Glutamatergic neuron (in vitro differentiated cells): ENCODE measurements at places on chromosomes 7 and 10. TPM values are rescaled to one million over a fixed set of nuclear protein-coding genes. Genes with fewer than 3 reads are reported as not detected.

GRCh38 chr7:108037140-108037539 is 34.2 kb upstream of the LAMB1 start:
- H3K4me1 ChIP-seq, result peaks cover 16% of the 10 kb centered on the region
- no peak for DNase-seq
- H3K36me3 ChIP-seq, result no peaks in the 10 kb centered on the region

Gene TUBAL3
- not detected for total RNA-seq

DNA sequence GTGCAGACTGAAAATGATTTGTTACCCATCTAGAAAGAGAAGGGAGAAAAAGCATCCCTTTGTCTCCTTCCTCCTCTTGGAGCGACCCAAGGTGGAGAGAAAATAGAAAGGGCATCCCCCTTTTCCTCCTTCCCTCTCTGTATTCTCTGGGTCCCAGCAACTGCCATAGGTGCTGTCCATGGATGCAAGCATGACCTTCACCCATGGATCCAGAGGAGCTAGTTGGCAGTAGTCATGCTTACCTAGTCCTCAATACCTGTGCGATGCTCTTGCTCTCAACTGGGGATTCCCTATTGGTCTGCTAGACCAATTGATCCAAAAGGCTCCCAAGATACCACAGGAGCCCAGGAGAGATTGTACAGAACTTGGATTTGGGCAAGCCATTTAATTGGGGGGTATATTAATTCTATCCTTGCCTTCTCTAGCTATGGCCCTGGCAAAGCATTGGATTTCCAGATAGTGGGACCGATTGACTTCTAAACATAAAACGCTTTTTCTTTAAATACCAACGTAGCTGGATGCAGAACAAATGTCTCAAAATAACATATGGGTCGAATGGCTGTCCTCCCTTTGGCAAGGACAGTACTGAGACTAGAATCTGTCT is 547.8 kb upstream of the IGFBP3 start:
- no peak overlapping the region for H3K27ac ChIP-seq
- no peak for DNase-seq
- no peak overlapping the region for H3K4me3 ChIP-seq
- no peaks in the 10 kb centered on the region for H3K4me1 ChIP-seq
- H3K27me3 ChIP-seq, result no peaks in the 10 kb centered on the region

DNA sequence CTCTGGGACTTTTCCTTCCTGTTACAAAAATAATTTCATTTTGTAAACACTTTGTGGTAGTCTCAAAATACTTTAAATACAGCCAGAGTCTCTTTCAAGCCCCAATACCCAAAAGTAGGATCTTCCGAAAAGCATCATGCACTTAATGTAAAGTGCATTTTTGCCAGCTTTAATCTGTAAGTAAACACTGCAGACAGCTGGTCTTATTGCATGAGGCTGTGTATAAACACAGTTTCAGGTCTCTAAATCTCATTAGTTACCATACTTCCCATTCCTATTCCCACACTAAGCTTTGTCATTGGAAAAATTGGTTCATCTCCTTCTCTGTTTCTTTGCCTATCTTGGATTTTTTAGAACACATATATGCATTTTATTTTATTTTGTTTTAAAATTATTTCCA is 87.6 kb upstream of the GNAI1 start:
- no peak for DNase-seq
- H3K27ac ChIP-seq, result no peak overlapping the region
- H3K36me3 ChIP-seq, result peaks cover 9% of the 10 kb centered on the region
- no peaks in the 10 kb centered on the region for H3K4me1 ChIP-seq
- no peak overlapping the region for H3K4me3 ChIP-seq
- no peaks in the 10 kb centered on the region for H3K27me3 ChIP-seq

DNA sequence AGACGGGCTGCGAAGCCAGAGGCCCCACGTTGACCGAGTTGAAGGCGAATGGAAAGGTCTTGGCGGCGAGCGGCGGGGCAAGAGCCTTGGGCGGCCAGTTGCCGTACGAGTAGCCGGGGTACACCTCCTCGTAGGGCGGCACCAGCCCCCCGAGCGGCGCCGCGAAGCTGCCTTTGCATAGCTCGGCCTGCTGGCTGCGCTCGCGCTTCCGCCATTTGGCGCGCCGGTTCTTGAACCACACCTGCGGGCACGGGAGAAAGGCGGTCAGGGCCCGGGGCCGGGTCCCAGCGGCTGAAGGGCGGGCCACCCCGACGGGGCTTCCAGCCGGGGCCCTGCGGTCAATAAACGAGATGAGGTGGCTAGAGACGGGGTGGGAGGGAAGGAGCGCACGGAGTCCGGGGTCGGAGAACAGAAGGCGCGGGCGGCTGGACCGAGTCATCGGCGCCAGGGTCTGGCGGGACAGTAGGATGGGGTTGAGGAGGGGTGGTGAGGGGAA is 4.8 kb downstream of the ELOVL3 start:
- H3K27ac ChIP-seq, result no peak overlapping the region
- peak; percentile 61 for DNase-seq
- peak overlapping the region; percentile 52 for H3K4me3 ChIP-seq
- peaks cover 5% of the 10 kb centered on the region for H3K4me1 ChIP-seq
- peaks cover 6% of the 10 kb centered on the region for H3K36me3 ChIP-seq

Gene CALHM3
- total RNA-seq, result not detected

DNA sequence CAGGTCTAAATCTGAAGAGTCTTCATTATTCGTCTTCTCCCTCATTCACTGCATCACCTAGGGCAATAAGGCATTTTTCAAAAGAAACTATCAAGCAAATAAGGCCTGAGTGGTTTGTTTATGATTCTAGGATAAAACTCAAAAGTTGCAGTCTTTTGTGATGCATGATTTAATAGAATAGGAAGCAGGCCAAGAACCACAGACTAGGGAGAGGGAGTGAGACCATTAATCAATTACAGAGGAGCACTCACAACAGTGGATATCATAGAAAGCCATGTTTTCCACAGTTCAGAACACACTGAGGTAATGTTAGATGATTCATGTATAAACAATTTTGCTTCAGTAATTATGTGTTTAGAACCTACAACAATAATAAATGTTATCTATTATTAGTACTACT is 87.8 kb upstream of the LRRTM3 start:
- peaks cover 7% of the 10 kb centered on the region for H3K4me1 ChIP-seq
- DNase-seq, result no peak
- no peaks in the 10 kb centered on the region for H3K36me3 ChIP-seq
- no peak overlapping the region for H3K4me3 ChIP-seq
- no peaks in the 10 kb centered on the region for H3K27me3 ChIP-seq

- no peak overlapping the region for H3K27ac ChIP-seq
- no peak for DNase-seq
- H3K36me3 ChIP-seq, result no peaks in the 10 kb centered on the region
- H3K4me1 ChIP-seq, result no peaks in the 10 kb centered on the region
- no peak overlapping the region for H3K4me3 ChIP-seq
Measured at GRCh38 chr7:95951531-95951930, 179.2 kb downstream of the DYNC1I1 start.

- no peak overlapping the region for H3K4me3 ChIP-seq
- no peaks in the 10 kb centered on the region for H3K36me3 ChIP-seq
- H3K27me3 ChIP-seq, result no peaks in the 10 kb centered on the region
- no peak for DNase-seq
- no peak overlapping the region for H3K27ac ChIP-seq
- H3K4me1 ChIP-seq, result no peaks in the 10 kb centered on the region
Measured at GRCh38 chr10:62980687-62981086, 152.4 kb upstream of the NRBF2 start.

- no peak overlapping the region for H3K4me3 ChIP-seq
- peaks cover 2% of the 10 kb centered on the region for H3K27me3 ChIP-seq
- H3K36me3 ChIP-seq, result no peaks in the 10 kb centered on the region
- H3K27ac ChIP-seq, result no peak overlapping the region
- H3K4me1 ChIP-seq, result peaks cover 1% of the 10 kb centered on the region
Measured at GRCh38 chr7:131015657-131015958, 281.6 kb upstream of the KLF14 start.

DNA sequence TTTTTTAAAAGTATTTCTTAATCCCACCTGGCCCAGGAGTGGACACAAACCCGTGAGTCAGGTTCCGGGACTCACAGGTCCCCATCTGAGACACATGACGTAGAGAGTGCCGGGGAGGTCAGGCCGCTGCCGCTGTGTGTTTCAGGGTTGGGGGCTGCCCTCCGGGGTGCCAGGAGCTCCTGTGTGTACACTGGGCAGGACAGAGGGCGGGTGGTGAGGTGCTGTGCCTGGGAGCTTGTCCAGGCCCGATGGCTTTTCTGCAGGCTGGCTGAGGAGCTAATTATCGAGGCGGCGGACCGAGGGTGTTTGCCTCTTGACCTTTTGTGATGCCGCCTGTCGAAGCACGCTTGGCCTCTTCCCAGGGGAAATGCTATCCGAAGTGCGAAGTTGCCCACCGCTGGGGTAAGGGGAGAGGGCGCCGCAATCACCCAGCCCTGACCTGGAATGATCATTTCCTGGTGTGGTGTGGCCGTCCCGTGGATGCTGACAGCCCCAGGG is 42.1 kb downstream of the FOXL3 start:
- H3K27ac ChIP-seq, result no peak overlapping the region
- DNase-seq, result no peak
- no peaks in the 10 kb centered on the region for H3K36me3 ChIP-seq
- H3K4me3 ChIP-seq, result no peak overlapping the region

GRCh38 chr10:29671228-29671780 is 36.5 kb upstream of the SVIL start:
- peaks cover 11% of the 10 kb centered on the region for H3K4me1 ChIP-seq
- H3K27me3 ChIP-seq, result peaks cover 6% of the 10 kb centered on the region
- H3K36me3 ChIP-seq, result peaks cover 21% of the 10 kb centered on the region
- DNase-seq, result no peak

DNA sequence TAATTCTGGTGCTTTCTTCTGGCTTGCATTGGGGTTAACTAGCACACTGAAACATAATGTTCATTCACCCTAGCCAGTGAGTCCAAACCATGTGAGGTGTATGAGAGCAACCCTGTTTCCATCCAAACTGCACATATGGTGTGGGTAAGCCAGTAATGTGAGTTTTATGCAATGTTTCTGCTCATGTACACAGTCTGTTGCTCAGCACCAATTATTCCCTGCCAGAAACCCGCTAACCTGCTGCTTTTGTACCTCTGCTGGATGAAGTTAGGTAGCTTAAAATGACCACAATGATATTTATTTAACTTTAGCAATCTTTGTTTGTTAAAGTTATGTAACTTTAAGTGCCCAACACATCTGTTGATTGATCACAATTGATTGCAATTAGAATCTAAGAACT is 93.7 kb upstream of the RPA3 start:
- H3K27ac ChIP-seq, result no peak overlapping the region
- H3K4me1 ChIP-seq, result peaks cover 4% of the 10 kb centered on the region
- DNase-seq, result no peak
- no peak overlapping the region for H3K4me3 ChIP-seq

- H3K36me3 ChIP-seq, result peaks cover 4% of the 10 kb centered on the region
- no peak for DNase-seq
- H3K4me3 ChIP-seq, result no peak overlapping the region
- no peak overlapping the region for H3K27ac ChIP-seq
- no peaks in the 10 kb centered on the region for H3K27me3 ChIP-seq
Measured at GRCh38 chr7:50953820-50954219, 171.1 kb upstream of the GRB10 start.

DNA sequence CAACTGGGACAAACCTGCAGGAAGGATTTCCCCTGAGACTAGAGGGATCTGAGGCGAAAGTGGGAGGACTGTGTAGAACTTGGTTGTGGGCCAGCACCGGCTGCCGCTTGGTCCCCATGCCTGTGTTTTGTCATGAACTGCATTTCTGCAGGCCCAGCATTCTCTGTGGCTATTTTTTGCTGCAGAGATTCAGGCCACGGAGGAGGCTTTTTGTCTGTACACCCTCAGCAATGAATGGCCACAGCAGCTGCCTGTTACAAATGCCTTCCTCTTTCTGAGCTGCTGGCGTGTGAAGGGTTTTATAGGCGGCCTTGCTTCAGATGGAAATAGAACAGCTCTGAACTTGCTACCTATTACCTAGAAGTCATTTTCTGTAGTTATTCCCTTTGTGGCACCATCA is 164.4 kb downstream of the SH2D4B start:
- H3K27ac ChIP-seq, result no peak overlapping the region
- DNase-seq, result no peak
- H3K4me3 ChIP-seq, result no peak overlapping the region
- H3K27me3 ChIP-seq, result peaks cover 4% of the 10 kb centered on the region
- peaks cover 29% of the 10 kb centered on the region for H3K4me1 ChIP-seq
- no peaks in the 10 kb centered on the region for H3K36me3 ChIP-seq

DNA sequence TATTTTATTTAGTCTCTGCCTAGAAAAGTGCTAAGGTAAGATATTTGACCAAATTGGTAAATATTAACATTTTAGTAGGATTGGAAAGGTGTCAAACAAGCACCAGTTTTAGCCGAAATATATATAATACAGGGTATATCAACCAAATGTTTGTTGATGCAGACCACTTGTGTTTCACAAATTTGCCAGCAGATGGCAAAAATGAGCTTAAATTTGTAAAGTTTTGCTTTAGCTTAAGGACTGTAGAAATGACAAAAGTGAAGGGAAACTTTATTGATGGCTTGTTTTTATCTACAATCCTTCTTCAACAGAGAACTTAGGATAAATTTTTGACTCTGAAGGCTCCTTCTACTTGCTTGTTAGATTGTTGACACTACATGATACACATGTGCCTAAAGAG is 4.8 kb upstream of the POLR1F start:
- H3K27ac ChIP-seq, result no peak overlapping the region
- H3K27me3 ChIP-seq, result peaks cover 3% of the 10 kb centered on the region
- peak; percentile 26 for DNase-seq
- H3K36me3 ChIP-seq, result no peaks in the 10 kb centered on the region
- no peak overlapping the region for H3K4me3 ChIP-seq

GRCh38 chr10:14658331-14659127 is 116.2 kb downstream of the FAM107B start:
- H3K4me1 ChIP-seq, result peaks cover 6% of the 10 kb centered on the region
- H3K27ac ChIP-seq, result no peak overlapping the region
- H3K36me3 ChIP-seq, result peaks cover 10% of the 10 kb centered on the region
- no peak overlapping the region for H3K4me3 ChIP-seq
- H3K27me3 ChIP-seq, result no peaks in the 10 kb centered on the region

- H3K4me1 ChIP-seq, result no peaks in the 10 kb centered on the region
- H3K36me3 ChIP-seq, result no peaks in the 10 kb centered on the region
- no peak for DNase-seq
Measured at GRCh38 chr7:42621543-42622219, 290.2 kb downstream of the C7orf25 start.

Gene TAC1
- total RNA-seq, result 12.1 TPM

DNA sequence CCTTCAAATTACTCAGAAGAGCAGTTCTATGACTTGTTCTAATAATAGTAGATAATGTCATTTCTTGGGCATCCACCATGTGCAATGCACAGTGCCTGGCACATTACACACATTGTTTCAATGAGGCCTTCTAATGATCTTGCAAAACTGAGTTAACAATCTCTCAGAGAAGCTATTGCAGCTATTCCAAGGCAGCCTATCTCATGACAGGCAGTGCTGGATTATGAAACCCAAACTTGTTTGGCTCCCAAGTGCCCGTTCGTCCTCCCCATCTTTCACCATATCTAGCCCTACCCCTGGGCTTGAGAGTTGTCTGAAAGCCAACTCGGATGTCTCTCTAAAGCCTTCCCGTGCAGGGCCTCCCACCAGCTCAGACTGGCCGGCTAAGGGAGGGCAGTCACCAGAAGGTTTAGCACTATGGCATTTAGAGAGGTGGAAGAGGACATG is 405.1 kb downstream of the PLXNA4 start:
- H3K4me1 ChIP-seq, result peaks cover 4% of the 10 kb centered on the region
- H3K36me3 ChIP-seq, result no peaks in the 10 kb centered on the region
- H3K27me3 ChIP-seq, result peaks cover 2% of the 10 kb centered on the region
- H3K27ac ChIP-seq, result no peak overlapping the region
- H3K4me3 ChIP-seq, result no peak overlapping the region

- no peak for DNase-seq
- peaks cover 6% of the 10 kb centered on the region for H3K27me3 ChIP-seq
- H3K27ac ChIP-seq, result no peak overlapping the region
- H3K4me1 ChIP-seq, result no peaks in the 10 kb centered on the region
- no peaks in the 10 kb centered on the region for H3K36me3 ChIP-seq
Measured at GRCh38 chr7:54705436-54705835, 53.6 kb downstream of the SEC61G start.
